ENCODE measurements at places on chromosomes 7 and 10. TPM values are rescaled to one million over a fixed set of nuclear protein-coding genes. Genes with fewer than 3 reads are reported as not detected.

The LLCFC1 gene
- not detected for total RNA-seq

The HOXA7 gene
- not detected for total RNA-seq

The HOXA9 gene
- 0.17 TPM for total RNA-seq

The PSD gene
- total RNA-seq, result 106 TPM

- peak; percentile 83 for DNase-seq
These were observed 115.8 kb downstream of the SORBS1 start for GRCh38 chr10:95445223-95445836.

- DNase-seq, result no peak
These were observed 1.9 kb upstream of the PGAM2 start for GRCh38 chr7:44067064-44067951.

- DNase-seq, result peak; percentile 31
These were observed 1.3 kb upstream of the NAPEPLD start for GRCh38 chr7:103150192-103150591.

All from mucosa of gallbladder (tissue), 1 donor.